ENCODE measurements at places on chromosomes 2 and 18. TPM values are rescaled to one million over a fixed set of nuclear protein-coding genes. Genes with fewer than 3 reads are reported as not detected.

GRCh38 chr2:215238485-215239098 lies 73.3 kb upstream of the ATIC start:
- no peak for DNase-seq

DNA sequence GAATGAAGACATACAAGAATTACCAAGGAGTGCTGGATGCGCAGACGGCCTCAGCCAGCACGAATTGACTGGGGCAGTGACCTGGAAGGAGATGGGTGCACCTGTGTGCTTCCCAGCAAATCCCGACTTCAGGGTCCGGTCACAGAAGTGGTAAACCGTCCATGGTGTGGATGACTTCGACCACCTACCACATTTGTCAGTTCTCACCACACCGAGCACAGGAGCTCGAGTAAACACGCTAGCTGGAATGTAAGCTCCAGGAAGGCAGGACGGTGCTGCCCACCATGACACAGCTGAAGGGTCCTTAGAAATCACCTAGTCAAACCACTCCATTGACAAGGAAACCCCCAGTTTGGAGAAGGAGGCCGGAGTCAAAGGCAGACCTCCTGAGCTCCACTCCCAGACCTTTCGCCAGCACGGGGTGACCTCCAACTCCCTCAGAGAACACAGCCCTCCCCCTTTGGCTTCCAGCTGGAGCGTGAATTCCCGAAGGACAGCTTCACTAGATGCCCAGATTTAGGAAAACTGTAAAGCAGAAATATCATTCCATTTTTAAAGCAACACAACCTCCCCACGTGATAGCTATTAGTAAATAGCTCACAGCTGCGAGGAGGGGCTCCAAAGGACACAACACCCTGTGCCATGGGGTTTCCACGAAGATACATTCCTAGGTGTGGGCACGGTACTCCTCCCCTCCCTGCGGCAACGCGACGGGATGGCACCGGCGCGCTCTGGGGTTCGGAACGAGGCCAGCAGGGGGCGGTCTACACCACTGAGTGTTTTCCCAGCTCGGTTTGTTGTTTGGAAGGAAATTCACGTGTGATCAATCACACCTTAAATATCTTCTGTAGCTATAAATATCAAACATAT lies 34.1 kb upstream of the GNAL start:
- DNase-seq: peak; percentile 37

DNA sequence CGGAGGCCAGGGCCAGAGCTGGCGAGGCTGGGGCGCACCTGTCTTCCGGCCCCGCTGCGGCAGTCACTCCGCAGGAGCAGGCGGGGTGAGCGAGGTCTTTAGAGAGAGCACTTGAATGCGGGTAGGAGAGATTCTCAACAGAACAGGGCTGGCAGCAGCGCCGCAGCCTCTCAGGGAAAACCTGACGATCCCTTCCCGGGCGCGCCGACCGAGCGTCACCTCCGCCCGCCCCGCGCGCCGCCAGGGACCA lies 526 bp downstream of the PRKRA start:
- DNase-seq: no peak

- no peak for DNase-seq
These were observed 15.9 kb downstream of the GTF3C3 start for GRCh38 chr2:196783431-196784094.

GRCh38 chr18:2256577-2256976 lies 314.7 kb downstream of the METTL4 start:
- no peak for DNase-seq

The OTOF gene
- 0.05 TPM for polyA plus RNA-seq

The TMEM169 gene
- polyA plus RNA-seq: 0.82 TPM

Data from A549 (cell line).